ENCODE measurements at places on chromosomes 7 and 10. TPM values are rescaled to one million over a fixed set of nuclear protein-coding genes. Genes with fewer than 3 reads are reported as not detected.

Gene SRRM3
- 6.8 TPM for total RNA-seq

GRCh38 chr10:86253091-86254072 lies 113.2 kb downstream of the GRID1 start:
- H3K4me1 ChIP-seq = no peaks in the 10 kb centered on the region
- no peaks in the 10 kb centered on the region for H3K27me3 ChIP-seq
- no peak overlapping the region for H3K4me3 ChIP-seq
- no peak overlapping the region for H3K27ac ChIP-seq

- no peaks in the 10 kb centered on the region for H3K4me1 ChIP-seq
- no peaks in the 10 kb centered on the region for H3K27me3 ChIP-seq
- no peak overlapping the region for H3K4me3 ChIP-seq
- no peak overlapping the region for H3K27ac ChIP-seq
- DNase-seq = no peak
Observed at GRCh38 chr10:35998026-35998425, 355.9 kb upstream of the FZD8 start.

Gene PLCE1
- 5.2 TPM for total RNA-seq

Gene ANKRD2
- total RNA-seq = not detected

DNA sequence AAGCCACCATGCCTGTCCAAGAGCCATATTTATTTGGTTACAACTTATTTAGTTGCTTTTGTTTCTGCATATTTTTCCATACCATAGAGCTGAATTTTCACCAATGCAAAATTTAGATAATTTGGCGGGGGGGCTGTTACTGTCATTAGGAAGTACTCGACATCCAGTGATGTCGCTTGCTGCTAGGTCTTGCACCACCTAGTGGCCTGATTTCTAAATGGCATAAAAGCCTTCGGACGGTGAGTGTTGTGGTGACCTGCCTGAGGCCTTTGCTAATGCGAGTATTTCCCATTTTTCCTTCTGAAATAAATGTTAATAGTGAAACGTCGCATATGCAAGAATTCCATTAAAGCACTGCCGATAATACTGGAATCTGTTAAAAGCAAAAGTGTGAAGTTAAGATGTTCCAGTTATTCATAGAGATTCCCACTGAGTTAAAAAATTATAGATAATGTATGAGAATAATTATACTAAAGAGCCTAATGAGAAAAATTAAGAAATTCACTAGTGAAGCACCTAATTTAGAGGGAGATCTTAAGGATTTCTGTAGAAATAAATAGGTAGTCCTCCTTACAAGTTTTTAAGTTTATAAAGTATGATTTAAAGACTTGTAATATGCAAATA lies 86.1 kb upstream of the DNAJB6 start:
- H3K4me1 ChIP-seq = no peaks in the 10 kb centered on the region
- no peaks in the 10 kb centered on the region for H3K27me3 ChIP-seq

Gene RAB11FIP2
- total RNA-seq = 14.3 TPM

Gene SDK1
- total RNA-seq = 13.2 TPM
